ENCODE measurements at places on chromosomes 5 and 9. TPM values are rescaled to one million over a fixed set of nuclear protein-coding genes. Genes with fewer than 3 reads are reported as not detected.

Gene ANKRD31
- 0.94 TPM for total RNA-seq

Gene FAM153A
- 4.7 TPM for total RNA-seq

Gene SPARC
- total RNA-seq: 75.1 TPM

Gene CAMK2A
- total RNA-seq: 13.8 TPM

Gene SLCO4C1
- total RNA-seq: 0.63 TPM

Gene WNK2
- total RNA-seq: 86.1 TPM

Gene NFIL3
- 28.5 TPM for total RNA-seq

Gene SPINK4
- not detected for total RNA-seq

Gene DEPDC1B
- total RNA-seq: 17.5 TPM

Gene NPR3
- 13.1 TPM for total RNA-seq

Gene ELL2
- 42.9 TPM for total RNA-seq

Gene GPR150
- not detected for total RNA-seq

Measured in parietal lobe (tissue), 2 donors.